ENCODE measurements at places on chromosomes 6 and 20.

- DNase-seq: no peak
Measured at GRCh38 chr6:158060455-158061360, 79.0 kb downstream of the SYNJ2 start.

- no peak for DNase-seq
Measured at GRCh38 chr6:109336221-109336961, 45.9 kb downstream of the CD164 start.

- DNase-seq: no peak
Measured at GRCh38 chr20:43955062-43955749, 40.6 kb downstream of the TOX2 start.

GRCh38 chr20:24987873-24988835 is 4.4 kb downstream of the APMAP start:
- no peak for DNase-seq

DNA sequence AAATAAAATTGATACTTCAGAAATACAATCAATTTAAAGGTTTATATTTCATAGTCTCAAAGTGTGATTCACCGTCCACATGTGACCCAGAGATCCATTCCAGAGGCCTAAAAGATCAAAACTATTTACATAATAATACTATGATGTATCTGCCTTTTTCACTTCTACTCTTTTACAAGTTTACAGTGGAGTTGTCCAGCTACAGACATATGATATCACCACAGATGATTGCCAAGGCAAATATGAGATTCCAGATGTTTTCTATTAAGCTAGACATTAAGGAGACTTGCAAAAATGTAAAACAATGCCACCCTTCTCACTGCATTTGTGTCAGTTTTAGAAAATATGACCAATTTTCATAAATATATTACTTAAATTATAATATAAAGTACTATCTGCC is 443.7 kb downstream of the GJA1 start:
- no peak for DNase-seq

DNA sequence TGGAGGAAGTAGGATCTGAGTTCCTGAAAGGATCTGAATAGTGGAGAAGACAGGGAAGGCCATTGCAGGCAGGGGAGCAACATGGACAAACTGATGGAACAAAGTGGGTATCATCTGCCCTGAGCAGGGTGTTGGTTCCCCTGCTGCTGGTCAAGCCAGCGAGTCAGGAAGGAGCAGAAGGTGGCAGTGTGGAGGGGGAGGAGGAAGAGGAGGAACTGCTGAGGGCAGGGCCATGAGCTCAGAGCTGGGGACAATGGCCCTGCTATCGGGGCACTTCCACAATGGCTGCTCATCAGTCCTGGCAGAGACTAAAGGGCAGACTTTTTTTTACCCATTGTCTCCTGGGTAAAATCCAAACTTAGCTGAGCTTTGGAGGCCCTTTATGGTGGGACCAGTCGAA is 13.6 kb downstream of the CNBD2 start:
- DNase-seq: no peak

GRCh38 chr6:34489207-34489805 is 23.4 kb downstream of the PACSIN1 start:
- DNase-seq: no peak

GRCh38 chr6:122365775-122366403 is 33.6 kb upstream of the HSF2 start:
- no peak for DNase-seq

DNA sequence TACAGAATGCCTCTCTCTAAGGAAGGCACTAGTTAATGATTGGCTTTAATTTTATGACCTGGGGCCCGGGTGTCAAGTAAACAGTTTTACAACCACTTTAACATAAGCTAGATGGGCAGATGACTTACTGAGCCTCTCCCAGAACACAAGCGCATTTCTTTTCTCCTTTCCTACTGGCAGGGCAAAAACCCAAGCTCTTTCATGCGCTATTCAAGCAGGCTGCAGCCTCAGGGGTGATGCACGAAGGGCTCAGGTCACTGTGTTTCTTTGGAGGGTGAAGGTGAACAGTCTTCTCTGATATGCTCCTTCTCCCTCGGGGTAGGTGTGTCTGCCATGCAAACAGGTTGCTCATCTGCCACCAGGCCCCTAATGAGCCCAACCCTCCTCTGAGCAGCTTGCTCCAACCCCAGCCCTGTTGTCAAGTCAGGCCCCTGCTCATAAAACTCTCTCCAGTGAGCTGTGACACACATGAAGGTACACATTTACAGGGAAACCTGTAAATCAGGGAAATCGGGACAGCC is 73.5 kb upstream of the CDH4 start:
- DNase-seq: no peak

DNA sequence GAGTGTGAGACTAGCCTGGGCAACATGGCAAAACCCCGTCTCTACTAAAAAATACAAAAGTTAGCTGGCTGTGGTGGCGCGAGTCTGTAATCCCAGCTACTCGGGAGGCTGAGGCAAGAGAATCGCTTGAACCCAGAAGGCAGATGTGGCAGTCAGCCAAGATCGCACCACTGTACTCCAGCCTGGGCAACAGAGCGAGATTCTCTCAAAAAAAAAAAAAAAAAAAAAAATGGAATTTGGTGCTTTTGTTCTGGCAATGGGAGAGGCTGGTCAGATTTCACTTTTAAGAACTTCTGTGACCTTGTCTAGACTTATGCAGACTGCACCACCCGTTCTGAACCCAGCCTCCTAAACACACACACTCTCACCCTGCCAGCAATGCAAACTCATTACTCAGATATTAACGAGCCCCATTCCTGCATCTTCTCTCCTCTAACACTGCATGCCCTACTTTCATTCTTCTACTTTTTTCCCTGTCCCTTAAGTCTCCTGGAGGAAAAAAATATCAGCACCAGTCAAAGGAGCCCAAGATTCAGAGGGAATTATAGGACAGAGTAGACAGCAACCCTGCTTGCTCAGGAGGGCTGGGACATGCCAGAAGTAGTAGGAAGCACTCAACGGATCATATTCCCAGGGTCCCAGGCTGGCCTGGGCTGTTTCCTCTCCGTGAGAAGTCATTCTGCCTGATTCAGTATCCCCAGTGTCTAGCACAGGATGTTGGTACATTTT is 4.4 kb downstream of the MOCS1 start:
- no peak for DNase-seq

DNA sequence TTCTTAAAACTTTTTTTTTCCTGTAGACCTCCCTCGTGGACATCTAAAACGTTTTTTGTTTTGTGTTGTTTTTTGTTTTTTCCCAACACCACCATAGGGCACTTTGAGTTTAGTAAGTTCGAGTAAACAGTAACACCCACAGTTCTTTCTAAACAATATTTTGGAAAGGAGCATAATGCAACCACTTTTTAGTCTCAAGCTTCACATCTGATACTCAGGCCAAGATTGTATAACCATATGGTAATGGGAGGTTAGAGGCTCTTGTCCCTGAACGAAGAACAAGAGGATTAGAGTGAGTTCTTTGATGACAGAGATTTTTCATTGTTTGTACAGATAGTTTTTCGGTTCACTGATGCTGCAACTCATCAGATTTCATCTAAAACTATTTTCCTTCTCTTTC is 144.6 kb downstream of the MTHFD1L start:
- DNase-seq: no peak

- DNase-seq: no peak
Measured at GRCh38 chr20:22711971-22712755, 127.8 kb upstream of the FOXA2 start.

- no peak for DNase-seq
Measured at GRCh38 chr20:42152575-42152974, 534.4 kb upstream of the CHD6 start.

DNA sequence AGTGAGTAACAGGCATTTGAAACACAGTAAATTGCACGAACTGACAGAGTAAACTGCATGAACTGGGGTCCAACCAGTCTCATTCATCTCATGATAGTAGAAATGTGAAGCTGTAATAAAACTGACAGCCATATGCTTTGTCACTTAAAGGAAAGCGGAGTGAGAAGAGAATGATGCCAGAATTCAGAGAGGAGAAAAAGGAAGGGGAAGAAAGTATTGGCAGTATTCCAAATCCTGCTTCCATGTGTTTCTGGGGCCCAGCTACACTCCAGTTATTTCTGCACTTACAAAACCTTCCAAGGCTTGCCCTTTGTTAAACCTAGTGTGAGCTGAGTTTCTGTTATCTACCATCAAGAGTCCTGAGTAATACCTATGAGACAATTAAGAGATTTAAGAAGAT is 17.2 kb downstream of the SNX14 start:
- no peak for DNase-seq

GRCh38 chr20:9627219-9627618 is 112.8 kb downstream of the LAMP5 start:
- DNase-seq: no peak

- no peak for DNase-seq
Measured at GRCh38 chr6:111792914-111793700, 80.1 kb downstream of the FYN start.

DNA sequence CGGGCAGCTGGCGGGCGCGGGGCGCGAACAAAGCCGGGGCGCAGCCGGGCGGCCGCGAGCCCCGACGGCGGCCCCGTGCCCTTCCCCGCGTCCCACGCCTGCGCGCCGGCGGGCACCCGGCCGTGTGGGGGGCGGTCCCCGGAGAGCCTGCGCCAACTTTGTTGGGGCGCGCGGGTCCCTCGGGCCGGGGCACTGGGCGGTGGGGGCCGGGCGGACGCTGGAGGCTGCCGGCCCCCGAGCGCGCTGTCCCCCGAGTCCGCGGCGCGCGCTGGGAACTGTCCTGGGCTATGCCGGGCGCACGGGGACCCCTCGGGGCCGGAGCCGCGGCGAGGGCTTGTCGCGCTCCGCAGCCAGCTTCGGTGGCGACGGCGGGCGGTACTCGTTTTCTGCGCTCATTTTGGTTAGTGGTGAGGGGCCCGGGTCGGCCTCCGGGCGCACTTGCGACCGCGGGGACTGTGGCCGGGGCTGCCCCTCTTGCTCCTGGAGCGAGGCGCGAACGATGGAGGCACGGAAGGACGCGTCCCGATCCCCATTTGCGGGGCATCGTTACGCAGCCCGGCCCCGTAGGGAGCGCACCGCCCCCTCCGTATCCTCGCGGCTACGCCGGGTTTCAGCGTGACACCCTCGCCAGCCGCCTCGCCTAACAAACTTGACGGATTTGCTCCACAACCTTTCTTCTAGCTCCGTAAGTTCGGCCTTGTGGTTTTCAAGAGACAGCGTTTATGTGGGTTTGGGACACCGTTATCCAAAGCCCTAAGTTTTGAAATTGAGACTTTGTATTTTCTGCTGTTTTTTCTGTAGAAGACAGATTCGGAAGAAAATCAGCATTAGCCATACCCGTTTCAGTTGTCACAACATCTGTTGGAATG is 622 bp downstream of the SS18L1 start:
- peak; percentile 15 for DNase-seq

- DNase-seq: no peak
Measured at GRCh38 chr6:140485740-140486449, 1111.4 kb upstream of the CITED2 start.

GRCh38 chr6:52108128-52108527 is 20.7 kb upstream of the PKHD1 start:
- DNase-seq: no peak

GRCh38 chr20:58557733-58558342 is 42.6 kb upstream of the APCDD1L start:
- DNase-seq: no peak

- DNase-seq: no peak
Measured at GRCh38 chr6:114390176-114390575, 47.4 kb upstream of the HS3ST5 start.

DNA sequence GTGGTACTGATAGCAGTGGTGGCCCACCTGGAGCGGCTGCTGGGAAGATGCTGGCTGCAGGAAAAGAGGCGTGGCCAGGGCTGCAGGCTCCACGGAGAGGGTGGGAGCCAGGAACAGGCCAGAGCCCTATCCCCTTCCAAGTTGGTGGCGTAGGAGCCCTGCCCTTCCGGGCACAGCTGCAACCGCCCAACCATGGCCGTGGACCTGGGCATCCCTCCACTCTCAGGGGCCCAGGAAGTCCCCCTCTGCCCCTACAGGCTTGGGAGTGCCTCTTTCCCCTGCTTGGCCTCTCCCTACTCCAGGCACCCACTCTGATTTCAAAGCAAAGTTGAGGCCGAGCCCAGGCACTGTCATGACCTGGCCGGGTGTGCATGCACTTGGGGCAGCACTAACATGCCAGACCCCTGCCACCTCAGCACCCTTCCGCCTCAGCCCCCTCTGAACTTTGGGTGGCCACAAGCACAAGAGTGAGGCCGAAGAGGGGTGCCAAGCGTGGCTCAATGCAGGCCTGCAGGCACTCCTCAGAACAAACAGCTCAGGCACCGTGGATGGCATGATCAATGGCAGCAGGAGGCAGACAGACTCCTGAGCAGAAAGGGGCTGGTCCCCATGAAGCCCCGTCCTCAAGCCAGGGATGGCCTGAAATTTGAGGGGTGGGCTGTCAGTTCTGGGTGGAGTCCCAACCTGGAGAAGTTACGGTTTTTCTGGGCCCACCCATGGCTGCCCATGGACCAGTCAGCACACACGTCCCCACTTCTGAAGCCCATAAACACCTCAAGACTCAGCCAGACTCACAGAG is 200.3 kb upstream of the PRND start:
- DNase-seq: no peak

GRCh38 chr6:16420337-16420714 is 181.9 kb downstream of the GMPR start:
- DNase-seq: no peak
